Ecto neural progenitor cell (in vitro differentiated cells): ENCODE measurements at places on chromosomes 12 and 14.

DNA sequence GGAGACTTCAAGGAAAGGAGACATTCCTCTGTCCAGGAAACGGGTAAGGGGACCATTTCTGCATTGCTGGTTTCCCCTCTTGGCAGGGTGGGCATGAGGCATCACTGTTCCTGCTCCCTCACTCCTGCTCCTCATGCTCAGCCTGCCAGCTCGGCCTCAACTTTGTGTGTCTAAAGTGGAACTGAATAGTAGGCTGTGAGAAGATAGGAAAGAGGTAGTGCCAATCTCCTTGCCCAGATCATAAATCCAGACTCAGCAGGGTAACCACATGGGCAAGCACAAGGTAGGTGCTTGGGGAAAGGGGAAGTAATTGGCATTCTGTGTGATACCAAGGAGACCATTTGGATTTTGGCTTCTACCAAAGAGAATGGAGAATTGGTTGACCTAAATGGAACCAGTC is 2.6 kb downstream of the LTB4R start:
- no peak for DNase-seq

- DNase-seq: peak; percentile 26
These were observed 38.8 kb downstream of the CACNA2D4 start for GRCh38 chr12:1879633-1880032.

DNA sequence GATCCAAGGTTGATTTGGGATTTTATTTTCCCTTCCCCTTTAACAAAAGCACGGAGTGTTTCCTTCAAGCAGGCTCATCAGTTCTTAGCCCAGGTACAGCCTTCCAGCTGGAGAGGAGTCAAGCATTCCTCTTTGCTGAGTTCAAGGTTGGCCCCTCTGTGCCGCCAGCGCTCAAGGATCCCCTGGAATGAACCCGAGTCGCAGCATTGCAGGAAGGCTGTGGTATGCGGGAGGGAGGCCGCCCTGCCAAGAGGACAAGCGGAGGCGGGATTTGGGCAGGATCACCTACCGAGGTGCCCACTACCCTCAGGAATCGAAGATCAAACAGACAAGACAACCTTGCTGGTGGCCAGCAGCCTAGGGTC is 53.9 kb upstream of the NCOR2 start:
- no peak for DNase-seq

GRCh38 chr12:66188584-66189485 is at the start of gene IRAK3:
TSS of gene IRAK3 (plus strand) at chr12:66189214. CDS start at chr12:66189300, 86 bp downstream.
- peak; percentile 76 for DNase-seq

DNA sequence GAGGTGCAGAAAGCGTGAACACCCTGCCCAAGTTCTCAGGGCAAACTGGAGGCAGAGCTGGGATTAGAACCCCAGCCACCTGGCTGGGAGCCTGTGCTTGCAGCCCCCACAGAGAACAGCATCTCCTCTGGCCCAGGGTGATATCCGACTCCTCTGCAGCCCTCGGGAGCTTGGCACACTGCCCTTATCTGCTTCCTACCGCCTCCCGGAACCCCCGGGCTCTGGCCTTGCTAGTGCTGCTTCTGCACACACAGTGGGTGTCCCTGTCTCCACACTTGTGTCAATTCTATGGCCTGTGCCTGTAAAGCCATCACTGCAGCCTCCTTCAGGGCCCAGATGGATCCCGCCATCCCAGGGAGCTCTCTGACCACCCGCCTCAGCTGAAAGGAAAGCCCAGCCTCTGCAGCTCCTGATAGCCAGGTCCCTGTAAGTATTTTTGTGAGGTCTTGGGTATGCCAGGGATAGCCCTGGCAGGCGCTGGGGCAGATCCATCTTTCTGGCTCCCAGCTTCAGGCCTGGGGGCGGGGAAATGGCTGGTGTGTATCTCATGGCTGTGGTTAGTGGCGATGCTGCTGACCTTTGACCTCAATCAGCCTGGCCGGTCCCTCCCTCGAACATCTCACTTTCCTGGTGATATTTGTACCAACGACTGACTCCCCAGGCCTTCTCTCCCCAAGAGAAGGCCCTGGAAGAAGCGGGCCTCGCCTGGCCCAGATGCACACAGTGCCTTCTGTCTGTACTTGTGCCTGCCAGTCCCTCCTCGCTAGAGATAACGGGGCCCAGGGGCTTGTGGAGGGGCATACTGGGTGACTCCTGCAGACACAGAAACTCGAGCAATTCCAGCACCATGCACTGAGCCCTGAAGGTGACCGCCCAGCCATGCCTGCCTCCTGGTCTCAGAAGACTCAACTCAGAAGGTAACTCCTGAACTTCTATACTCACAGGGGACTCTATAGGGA is 183.8 kb downstream of the CALM1 start:
- no peak for DNase-seq

- no peak for DNase-seq
These were observed 14.5 kb upstream of the KRT83 start for GRCh38 chr12:52335598-52336262.

DNA sequence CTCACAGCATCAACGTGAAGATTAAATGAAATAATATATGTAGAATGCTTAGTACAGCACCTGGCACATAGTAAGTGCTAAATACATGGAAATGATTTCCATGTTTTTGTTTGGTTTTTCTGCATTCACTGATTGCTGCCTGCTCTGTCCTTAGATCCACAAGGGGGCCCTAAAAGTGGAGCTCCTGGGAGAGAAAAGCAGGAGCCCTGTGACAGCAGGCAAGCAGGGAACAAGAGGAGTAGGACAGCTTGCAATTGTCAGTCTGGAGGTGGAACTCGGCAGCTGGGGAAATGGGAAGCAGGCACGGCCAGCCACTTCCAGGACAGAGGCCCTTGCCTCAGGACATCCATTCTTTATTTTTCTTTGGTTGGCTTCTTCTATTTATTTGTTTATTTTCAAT is 292.9 kb downstream of the BMP4 start:
- peak; percentile 60 for DNase-seq

DNA sequence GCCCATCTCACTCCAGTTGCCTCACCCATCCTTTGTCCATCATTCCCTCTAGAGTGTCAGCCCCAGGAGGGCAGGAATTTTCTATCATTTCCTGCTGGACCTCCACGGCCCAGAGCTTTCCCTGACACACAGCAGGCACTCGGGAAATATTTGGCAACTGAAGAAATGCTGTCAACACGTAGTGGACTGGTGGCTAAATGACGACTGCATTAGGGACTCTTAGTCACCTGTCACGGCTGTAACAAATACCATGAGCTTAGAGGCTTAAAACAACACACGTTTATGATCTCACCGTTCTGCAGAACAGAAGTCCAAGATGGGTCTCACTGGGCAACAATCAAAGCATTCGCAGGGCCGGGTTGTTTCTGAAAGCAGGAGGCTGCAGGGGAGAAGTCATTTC is 91.3 kb downstream of the PHETA1 start:
- DNase-seq: no peak

DNA sequence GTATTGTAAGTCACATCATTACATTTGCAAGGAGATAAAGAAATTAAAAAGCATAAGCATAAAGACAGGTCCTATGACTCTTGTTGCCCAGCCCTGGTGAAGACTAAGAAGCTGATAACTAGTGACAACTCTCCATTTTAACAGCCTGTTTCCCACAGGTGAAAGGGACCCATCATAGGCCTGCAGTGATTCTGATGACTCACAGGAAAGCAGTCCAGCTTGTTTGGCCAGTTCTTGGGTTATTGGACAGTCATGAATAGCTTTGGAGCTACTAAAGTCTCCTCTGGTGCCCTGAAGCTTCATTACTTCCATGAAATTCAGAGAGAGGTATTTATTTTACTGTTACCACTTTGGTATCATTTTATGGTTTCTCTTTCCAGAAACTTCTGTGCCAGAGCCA is 55.5 kb upstream of the DYRK2 start:
- no peak for DNase-seq

DNA sequence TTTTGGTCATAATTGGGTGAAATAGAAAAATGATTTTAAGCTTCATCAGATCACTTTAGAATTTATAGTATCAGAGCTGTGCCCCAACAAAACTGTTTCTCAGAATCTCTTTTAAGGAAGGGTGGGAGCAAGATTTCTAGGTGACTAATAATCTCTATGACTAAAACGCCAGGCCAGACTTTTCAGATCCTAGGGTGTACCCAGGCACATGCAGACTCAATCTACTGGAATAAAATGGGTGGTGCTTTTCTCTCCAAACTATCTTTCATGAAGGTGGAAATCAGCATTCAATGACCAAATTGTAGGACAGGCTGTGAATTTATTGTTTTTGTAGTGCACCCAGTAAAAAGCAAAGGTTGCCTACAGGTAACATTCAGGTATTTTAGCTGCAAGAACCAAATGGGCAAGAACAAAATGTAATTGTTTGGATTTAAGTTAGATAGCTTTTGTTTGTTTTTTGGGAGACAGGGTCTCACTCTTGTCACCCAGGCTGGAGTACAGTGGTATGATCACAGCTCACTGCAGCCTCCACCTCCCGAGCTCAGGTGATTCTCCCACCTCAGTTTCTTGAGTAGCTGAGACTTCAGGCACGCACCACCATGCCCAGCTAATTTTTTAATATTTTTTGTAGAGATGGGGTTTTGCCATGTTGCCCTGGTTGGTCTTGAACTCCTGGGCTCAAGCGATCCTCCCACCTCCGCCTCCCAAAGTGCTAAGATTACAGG is 49.5 kb downstream of the PPP2R5C start:
- no peak for DNase-seq

DNA sequence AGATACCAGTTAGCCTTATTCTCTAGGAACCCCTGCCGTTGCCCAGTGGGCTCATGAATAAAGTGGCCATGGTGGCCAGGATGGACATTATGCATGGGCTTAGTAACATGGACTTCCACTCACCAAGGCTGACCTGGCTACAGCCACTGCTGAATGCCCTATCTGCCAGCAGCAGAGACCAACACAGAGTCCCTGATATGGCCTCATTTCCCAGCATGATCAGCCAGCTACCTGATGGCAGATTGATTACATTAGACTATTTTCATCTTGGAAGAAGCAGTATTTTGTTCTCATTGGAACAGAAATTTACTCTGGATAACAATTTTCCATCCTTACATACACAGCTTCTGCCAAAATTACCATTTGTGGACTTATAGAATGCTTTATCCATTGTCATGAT is 16.2 kb upstream of the LPCAT3 start:
- no peak for DNase-seq

GRCh38 chr14:101813171-101813759 is 51.8 kb downstream of the PPP2R5C start:
- DNase-seq: no peak

DNA sequence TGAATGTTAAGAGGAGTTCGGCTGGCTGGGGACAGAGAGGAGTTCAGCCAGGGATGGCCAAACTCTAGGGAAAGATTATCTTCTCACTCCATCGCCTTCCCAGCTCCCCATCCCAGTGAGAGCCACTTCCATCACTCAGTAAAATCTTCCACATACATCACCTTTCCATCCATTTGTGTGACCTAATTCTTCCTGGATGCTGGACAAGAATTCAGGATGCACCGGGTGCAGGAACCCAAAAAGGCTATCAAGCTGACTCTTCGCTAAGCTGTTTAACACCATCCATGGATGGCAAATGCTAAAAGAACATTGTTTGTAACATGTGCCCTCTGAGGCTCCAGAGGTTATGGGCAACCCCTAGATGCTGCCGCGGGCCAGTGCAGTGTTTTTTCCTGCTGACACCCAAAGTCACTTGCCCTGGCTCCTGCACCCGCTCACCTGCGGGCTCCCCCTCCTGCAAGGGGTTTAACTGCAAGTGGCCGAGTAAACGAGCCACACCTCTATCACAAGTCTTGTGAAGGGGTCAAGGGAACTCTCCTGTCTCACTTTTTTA is 216.0 kb upstream of the NPAS3 start:
- DNase-seq: no peak

DNA sequence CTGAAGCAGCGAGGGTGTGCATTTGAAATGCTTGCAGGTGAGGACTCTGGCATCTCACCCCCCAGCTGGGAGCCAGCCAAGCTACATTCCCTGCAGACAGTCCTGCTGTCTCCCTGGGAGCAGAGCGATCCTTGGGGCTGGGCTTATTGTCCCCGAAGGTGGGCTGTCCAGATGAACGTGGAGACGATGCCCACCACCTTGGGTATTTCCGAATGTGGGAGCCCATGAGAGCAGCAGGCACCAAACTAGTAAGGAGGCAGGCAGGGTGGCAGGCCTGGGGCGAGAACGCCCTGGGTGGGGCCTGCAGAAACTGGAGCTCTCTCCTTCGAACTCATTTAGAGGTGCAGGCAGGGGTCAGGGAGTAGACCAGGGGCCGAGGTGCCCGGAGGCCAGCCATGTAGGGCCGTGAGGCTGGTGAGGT is 18.5 kb downstream of the ZBTB42 start:
- DNase-seq: no peak

DNA sequence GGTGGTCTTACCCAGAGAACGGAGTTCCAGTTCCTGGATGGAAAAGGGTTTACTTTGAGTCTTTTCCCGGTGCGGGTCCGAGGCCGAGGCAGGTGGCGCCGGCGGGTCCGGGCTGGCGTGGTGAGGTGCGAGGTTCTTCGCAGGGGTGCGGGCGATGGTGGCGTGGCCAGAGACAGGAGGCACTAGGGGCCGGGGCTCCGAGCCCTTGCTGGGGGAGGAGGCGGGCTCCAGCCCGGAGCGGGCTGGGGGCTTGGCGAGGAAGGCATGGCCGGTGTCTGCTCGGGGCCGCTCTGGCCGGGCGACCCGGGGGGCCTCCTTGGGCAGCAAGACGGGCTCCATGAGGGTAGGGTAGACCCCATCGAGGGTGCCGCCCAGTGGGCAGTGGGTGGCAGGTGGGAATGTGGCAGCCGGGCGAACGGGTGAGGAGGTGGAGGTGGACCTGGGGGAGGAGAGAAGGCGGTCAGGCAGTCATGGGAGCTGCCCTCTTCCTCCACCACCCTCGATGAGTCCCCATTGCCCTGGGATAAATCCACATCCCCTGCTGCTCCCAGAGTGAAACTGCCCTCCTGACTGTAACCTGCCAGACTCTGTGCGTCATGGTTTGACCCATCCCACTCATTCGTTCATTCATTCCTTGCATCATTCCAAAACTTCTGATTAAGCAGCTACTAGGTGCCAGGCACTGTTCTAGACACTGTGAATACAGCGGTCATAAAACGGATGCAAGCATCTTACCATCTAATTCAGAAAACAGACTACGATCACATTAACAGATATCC is 42.0 kb downstream of the RFLNA start:
- DNase-seq: no peak

DNA sequence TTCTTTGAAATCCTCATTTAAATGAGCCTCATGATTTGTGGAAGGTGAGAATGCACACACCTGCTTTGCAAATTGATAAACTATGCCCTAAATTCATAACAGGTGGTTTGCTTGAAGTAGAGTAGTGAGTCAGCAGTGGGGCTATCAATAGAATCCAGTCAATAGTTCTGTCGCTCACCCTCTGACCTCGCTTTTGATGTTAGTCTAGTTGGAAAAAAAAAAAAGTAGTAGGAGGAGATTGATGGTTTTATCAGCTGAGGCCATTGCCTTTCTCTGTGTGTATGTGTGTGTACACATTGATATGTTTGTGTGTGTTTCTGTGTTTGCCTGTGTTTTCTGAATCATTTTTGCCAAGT is 267.3 kb downstream of the SNAPC1 start:
- DNase-seq: no peak

- DNase-seq: no peak
These were observed 13.7 kb downstream of the KRT71 start for GRCh38 chr12:52539083-52539820.
